ENCODE measurements at places on chromosomes 13 and 19. TPM values are rescaled to one million over a fixed set of nuclear protein-coding genes. Genes with fewer than 3 reads are reported as not detected.

NKPD1 gene
- polyA plus RNA-seq: not detected

- DNase-seq: peak; percentile 31
- no peak overlapping the region for H3K27ac ChIP-seq
- no peaks in the 10 kb centered on the region for H3K36me3 ChIP-seq
- H3K4me1 ChIP-seq: no peaks in the 10 kb centered on the region
- H3K27me3 ChIP-seq: peaks cover 59% of the 10 kb centered on the region
These were observed 802 bp upstream of the FREM2 start for GRCh38 chr13:38685974-38686576.

DNA sequence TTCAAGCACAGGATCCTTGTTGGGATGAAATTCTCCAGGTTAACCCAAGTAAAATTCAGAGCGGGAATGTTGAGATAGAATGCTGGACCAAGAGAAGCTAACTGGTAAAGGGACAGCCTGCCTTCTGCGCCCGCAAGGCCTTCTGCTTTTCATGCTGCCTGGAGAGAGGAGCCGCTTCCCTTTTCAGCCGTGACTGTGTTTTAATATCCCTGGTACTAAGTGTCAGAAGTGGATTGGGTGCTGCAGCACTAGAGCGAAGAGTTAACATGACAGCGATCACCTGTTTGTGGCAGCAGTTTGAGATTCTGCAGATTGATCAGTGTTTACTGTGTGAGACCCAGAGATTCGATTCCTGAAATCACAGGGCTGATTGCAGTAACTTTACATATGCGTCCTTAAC lies 197.4 kb upstream of the ZNF536 start:
- H3K4me3 ChIP-seq: no peak overlapping the region
- no peaks in the 10 kb centered on the region for H3K27me3 ChIP-seq
- no peak for DNase-seq
- H3K27ac ChIP-seq: no peak overlapping the region
- no peaks in the 10 kb centered on the region for H3K36me3 ChIP-seq

DNA sequence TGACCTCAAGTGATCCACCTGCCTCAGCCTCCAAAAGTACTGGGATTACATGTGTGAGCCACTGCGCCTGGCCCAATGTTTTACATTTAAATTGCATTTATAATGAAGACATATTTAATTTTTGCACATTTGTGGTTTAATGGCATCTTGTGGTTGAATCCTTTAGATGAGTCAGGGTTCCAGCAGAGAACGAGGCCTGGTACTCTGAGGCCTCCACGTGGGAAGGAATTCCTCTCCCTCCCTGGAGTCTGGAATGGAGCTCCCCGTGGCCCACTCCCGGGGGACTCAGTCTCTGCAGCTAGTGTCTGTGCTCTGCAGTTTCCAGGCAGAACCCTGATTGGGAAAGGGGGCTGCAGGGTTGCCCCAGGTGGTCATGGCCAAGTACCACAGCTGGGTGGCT lies 24.2 kb downstream of the ZFR2 start:
- H3K27ac ChIP-seq: no peak overlapping the region
- no peak for DNase-seq
- H3K27me3 ChIP-seq: peaks cover 50% of the 10 kb centered on the region
- no peaks in the 10 kb centered on the region for H3K4me1 ChIP-seq

DNA sequence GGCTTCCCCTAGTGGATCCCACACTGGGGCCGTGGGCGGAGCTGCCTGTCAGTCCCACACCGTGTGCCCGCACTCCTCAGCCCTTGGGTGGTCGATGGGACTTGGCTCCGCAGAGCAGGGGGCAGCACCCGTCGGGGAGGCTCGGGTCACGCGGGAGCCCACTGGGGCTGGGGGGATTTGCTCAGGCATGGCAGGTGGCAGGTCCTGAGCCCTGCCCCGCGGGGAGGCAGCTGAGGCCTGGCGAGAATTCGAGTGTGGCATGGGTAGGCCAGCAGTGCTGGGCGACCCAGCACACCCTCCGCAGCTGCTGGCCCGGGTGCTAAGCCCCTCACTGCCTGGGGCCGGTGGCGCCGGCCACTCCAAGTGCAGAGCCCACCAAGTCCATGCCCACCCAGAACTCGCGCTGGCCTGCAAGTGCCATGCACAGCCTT lies 481.7 kb upstream of the PRR20A start:
- DNase-seq: no peak
- no peaks in the 10 kb centered on the region for H3K4me1 ChIP-seq
- no peaks in the 10 kb centered on the region for H3K27me3 ChIP-seq
- no peak overlapping the region for H3K27ac ChIP-seq
- H3K4me3 ChIP-seq: no peak overlapping the region
- H3K36me3 ChIP-seq: no peaks in the 10 kb centered on the region

DNA sequence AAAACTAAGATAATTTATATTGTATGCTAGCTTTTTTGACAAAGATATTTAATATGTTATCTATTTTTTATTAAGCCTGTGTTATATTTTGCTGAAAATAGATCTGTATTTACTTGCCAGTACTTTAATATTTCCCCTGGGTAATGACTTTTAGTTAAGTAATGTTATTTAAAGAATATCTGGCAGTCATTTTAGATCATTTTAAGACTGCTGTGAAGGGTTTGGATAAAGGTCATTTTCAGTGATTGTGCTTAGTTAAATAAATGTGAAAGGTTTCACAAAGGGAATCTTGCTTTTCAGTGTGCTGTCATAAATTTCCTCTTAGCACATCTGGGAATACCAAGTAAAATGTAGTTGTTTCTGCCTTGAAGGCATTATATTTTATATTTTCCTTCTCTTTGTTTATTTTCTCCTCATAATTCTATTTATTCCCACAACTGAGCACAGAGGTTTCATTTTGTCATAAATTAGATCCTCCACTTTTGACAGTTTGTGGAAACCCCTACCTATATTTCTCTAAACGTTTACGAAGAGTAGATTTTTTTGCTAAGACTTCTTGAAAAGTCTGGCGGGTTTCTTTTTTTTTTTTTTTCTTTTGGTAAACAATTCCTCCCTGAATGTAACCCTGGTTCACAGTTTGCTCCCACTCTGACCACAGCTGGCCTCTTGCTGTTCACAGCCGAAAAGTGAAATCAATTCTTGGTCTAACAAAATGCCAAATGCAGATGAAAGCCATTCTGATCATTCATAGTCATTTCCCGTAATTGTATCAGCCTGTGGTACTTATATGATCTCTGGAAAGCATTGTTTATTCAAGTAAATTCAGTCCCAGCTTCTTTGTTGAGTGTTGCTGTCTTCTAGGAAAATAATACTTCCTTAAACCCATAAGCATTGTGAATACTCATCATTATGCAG lies 87.8 kb downstream of the MAB21L1 start:
- H3K4me1 ChIP-seq: peaks cover 8% of the 10 kb centered on the region
- H3K36me3 ChIP-seq: no peaks in the 10 kb centered on the region
- no peaks in the 10 kb centered on the region for H3K27me3 ChIP-seq
- peak; percentile 6 for DNase-seq
- H3K4me3 ChIP-seq: no peak overlapping the region
- H3K27ac ChIP-seq: no peak overlapping the region

PIBF1 gene
- 17.0 TPM for polyA plus RNA-seq

ZFP82 gene
- 9.7 TPM for polyA plus RNA-seq

DNA sequence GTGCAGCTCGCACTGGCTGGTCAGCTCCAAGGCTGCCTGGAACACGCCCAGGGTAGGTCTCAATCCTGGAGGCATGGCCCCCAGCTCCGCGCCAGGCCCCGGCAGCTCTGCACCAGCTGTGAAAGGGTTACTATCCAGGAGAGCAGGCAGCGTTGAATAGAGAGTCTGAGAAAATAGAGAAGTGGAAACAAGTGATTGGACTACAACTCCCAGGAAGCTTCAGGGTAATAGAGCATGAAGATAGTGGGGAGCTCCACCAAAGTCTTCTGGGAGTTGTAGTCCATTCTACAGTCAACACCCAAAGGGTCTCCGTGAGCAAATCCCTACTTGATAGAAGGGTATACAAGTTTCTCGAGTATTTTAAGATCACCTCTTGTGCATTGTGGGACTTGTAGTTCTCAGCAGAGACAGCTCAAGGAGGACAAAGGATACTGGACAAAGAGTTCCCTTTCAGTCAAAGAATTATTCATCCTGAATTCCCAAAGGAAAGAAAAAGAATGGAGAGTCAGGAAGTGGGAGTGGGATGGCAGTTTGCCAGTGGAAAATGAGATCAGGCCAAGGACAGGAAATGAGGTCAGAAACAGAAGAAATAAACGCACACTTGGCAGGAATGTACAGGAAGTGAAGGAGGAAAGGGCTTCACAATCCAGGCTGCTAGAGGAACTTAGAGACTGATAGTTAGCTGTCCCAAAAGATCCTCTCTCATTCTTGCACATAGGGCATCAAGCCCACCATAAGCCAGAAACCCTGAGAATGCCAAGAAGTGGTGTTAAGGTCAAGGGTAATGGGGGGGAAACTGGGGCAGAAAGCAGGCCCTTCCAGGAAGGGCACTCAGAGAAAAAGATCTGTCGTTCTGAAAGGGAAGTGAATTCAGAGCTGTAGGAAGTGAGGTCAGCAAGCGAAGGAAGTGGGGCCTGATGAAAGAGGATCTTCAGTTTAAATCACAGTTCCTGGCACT lies 5.5 kb upstream of the MAMSTR start:
- H3K27ac ChIP-seq: peak overlapping the region; percentile 58
- H3K27me3 ChIP-seq: no peaks in the 10 kb centered on the region
- DNase-seq: peak; percentile 87
- no peak overlapping the region for H3K4me3 ChIP-seq

GRCh38 chr19:7933411-7933810 lies 7.5 kb upstream of the CTXN1 start:
- H3K27ac ChIP-seq: no peak overlapping the region
- no peak for DNase-seq
- H3K4me1 ChIP-seq: peaks cover 14% of the 10 kb centered on the region
- peaks cover 45% of the 10 kb centered on the region for H3K36me3 ChIP-seq
- H3K4me3 ChIP-seq: no peak overlapping the region

PLIN5 gene
- polyA plus RNA-seq: not detected

DNA sequence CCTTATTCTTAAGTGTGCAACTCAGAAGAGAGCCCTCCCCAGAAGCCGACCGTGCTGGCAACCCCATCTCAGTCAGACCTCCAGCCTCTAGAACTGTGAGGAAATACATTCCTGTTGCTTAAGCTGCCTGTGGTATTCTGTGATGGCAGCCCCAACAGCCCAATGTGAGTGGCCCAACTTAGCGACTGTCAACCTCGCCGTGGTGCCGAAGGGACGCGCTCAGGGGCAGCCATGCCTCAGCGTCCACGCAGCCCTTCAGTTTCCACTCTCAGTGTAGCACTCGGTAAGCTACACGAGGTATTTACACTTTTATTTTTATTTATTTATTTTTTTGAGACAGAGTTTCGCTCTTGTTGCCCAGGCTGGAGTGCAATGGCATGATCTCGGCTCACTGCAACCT lies 18.4 kb downstream of the PROZ start:
- no peak for DNase-seq
- H3K4me3 ChIP-seq: no peak overlapping the region
- H3K27ac ChIP-seq: no peak overlapping the region

DNA sequence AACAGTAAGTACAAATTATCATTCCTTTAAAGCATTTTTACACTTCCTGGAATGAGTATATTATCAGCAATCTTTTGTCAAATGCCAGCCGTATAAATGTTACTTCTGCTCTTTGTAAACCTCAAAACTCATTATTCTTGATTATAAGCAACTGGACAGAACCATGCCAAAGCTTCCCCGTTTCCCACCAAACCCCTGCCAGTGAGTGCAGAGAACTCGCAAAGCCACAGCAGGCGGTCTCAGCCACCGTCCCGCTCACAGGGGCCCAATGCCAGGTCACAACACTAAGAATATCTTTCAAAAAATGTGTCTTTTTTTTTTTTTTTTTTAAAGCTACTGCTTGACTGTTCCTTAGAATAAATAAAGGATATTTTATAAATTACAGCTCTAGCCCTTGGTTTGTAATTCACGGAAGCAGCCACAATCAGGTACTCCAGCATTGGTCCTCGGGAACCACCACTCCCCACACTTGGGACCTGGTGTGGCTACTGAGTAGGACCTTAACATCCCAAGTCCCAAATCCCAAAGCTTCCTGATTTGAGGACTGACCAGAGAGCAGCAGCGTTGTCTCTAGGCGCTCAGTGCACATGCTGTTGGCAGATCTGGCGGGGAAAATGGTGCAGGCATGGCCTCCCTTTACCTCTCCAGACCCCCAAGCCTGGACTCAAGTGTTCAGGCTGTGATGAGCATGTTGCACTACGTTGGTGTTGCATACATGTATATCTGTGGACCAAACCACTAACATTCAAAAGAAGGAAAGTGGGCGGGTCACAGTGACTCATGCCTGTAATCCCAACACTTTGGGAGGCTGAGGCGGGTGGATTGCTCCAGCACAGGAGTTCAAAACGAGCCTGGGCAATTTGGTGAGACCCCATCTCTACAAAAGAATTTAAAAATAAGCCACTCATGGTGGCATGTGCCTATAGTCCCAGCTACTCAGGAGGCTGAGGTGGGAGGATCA lies 19.0 kb downstream of the KCTD15 start:
- H3K4me3 ChIP-seq: no peak overlapping the region
- no peaks in the 10 kb centered on the region for H3K27me3 ChIP-seq
- peaks cover 4% of the 10 kb centered on the region for H3K4me1 ChIP-seq
- no peak overlapping the region for H3K27ac ChIP-seq

NEK5 gene
- polyA plus RNA-seq: 0.13 TPM

LGALS4 gene
- polyA plus RNA-seq: not detected

GRCh38 chr13:43830497-43830881 lies 43.7 kb upstream of the ENOX1 start:
- peak overlapping the region; percentile 35 for H3K4me3 ChIP-seq
- peaks cover 21% of the 10 kb centered on the region for H3K4me1 ChIP-seq
- H3K36me3 ChIP-seq: no peaks in the 10 kb centered on the region
- DNase-seq: peak; percentile 89

- no peak overlapping the region for H3K4me3 ChIP-seq
- no peak overlapping the region for H3K27ac ChIP-seq
- no peaks in the 10 kb centered on the region for H3K4me1 ChIP-seq
- H3K27me3 ChIP-seq: peaks cover 22% of the 10 kb centered on the region
- no peak for DNase-seq
These were observed 50.7 kb upstream of the DIAPH3 start for GRCh38 chr13:60214213-60215055.

- peak; percentile 21 for DNase-seq
- peaks cover 10% of the 10 kb centered on the region for H3K4me1 ChIP-seq
- H3K4me3 ChIP-seq: no peak overlapping the region
- no peak overlapping the region for H3K27ac ChIP-seq
These were observed 7.3 kb upstream of the C13orf46 start for GRCh38 chr13:113981194-113981605.

CCL25 gene
- polyA plus RNA-seq: not detected

KCNN4 gene
- polyA plus RNA-seq: 9.4 TPM

PLEKHA4 gene
- polyA plus RNA-seq: 19.4 TPM

ZNF536 gene
- 0.11 TPM for polyA plus RNA-seq

NDUFB7 gene
- 316 TPM for polyA plus RNA-seq

DNA sequence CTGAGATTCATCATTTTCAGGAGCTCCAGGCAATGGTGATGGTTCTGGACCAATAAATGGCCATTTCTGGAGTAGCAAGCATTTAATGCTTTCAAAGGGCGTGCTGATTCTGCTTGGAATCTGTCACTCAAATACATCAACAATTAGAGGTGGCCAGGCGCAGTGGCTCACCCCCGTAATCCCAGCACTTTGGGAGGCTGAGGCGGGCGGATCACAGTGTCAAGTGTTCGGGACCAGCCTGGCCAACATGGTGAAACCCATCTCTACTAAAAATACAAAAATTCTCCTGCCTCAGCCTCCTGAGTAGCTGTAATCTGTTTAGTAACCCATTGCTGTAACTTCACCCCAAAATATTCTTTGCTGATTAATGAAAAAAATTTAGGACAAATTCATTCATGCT lies 1574.2 kb downstream of the EFNB2 start:
- H3K27ac ChIP-seq: no peak overlapping the region
- DNase-seq: no peak
- no peak overlapping the region for H3K4me3 ChIP-seq
- H3K27me3 ChIP-seq: no peaks in the 10 kb centered on the region

Measured in GM23248 (cell line).